ENCODE measurements at places on chromosomes 7 and 10.

GRCh38 chr10:13913897-13914296 lies 327.1 kb downstream of the PRPF18 start:
- no peak for DNase-seq

GRCh38 chr7:88165697-88166096 lies 54.1 kb downstream of the SRI start:
- DNase-seq, result no peak

DNA sequence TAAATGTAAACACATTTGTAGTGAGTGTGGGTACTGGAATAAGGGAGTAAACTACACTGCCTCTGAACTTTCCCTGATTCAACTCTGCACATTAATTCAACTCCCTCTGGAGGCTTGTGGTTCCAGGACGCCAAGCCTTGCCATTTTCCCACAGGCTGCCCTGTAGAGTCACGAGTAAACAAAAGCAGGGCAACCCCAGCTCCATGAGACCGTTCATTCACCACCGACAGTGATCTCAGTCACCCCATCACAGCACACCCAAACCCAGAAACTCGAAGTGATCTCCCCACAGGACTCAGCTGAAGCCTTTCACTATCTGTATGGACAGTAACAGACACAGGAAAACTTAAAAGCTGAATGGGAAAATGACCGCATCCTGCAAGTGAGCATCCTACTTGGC lies 218.8 kb upstream of the FRMD4A start:
- no peak for DNase-seq

DNA sequence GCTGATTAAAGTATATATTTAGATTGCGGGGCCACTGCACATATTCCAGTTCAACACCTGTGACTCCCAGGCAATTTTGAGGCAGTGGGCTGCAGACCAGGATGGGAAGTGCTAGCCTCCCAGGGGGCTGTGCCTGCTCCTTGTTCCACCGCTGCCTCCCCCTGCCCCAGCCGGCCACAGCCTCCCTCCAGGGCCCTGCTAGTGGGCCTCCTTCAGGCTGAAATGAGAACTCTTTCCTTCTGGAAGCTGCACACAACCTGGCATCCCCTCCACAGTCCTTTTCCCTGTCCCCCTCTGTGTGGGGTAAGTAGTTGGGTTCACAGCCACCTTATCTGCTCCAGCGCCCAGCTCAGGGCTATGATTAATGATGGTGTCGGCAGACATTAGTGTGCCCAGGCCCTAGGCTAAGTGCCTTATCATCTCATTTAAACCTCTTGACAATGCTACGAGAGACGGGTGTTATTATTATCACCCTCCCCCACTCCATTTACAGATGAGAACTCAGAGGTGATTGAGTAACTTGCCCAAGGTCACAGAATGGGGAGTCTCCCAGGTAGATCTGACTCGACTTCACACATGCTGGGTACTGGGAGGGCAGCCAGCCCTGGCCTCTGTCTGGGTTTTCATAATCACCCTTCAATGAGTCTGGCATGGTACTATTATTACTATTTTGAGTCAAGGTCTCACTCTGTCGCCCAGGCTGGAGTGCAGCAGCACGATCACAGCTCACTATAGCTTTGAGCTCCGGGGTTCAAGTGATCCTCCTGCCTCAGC lies 10.8 kb upstream of the SFRP5 start:
- DNase-seq, result no peak

DNA sequence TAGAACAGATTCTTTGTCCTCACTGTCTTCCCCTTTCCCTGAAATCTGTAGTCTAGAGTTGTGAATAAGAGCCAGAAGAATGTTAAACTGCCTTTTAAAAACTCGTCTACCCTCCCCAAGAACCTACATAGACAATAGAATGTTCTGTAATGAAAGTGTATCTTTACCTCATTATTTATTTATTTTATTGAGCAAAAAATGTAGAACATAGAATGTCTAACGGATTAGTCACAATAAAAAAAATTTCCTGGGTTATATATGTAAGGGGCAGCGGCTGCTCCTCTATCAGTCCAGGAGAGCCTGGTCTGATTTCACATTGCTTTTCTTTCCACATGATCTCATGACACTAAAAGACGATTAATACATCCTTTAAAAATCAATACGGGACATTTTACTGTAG lies 135.7 kb downstream of the SDK1 start:
- DNase-seq, result no peak

- no peak for DNase-seq
Measured at GRCh38 chr7:121547544-121548092, 151.5 kb upstream of the FAM3C start.

DNA sequence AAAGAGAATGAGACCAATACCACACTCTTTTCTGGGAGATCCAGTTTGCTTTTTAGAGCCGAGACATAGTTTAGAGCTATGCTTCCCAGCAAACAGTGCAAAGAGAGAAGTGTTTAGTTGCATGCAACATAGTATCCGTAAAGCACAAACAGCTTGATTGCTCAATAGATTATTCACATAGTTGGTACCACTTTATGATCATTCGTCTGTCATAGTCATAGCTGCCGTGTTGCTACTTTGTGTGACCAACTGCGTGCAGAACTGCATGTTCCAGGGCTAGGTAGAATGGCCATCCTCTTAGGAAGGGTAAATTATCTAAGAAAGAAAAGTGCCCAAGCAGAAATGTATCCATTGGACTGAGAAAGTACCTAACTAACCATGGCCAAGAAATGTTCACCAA lies 203.5 kb upstream of the DKK1 start:
- no peak for DNase-seq

DNA sequence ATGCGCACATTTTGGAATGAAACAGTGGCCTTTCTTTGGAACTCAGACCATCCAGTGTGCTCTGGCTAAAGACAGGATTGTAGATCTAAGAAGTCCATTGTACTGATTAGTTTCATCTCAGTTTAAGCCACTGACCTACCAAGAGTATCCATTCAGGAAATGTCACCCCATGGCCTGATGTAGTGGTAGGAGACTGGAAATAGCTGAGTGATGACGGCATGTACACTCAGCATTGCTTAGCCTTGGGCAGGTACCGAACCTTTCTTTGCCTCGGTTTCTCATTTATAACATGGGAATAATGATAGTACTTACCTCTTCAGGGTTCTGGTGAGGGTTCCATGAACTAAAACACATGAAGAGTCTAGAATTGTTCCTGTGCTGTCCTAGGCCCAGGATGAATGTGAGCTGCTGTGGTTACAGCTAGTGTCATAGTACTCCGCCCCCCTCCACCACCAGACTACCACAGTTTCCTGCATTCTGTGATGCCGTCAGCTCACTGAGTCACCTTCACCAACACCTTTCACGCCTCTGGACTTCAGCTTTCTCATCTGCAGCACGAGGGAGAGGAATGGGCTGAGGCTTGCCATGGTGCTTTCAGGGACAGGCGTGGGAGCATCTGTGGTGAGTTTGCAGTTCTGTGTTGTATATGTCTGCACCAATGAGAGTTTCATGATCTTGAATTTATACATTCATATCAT lies 484.0 kb upstream of the GALNT17 start:
- DNase-seq, result no peak

- no peak for DNase-seq
Measured at GRCh38 chr7:143243614-143244013, 19.6 kb upstream of the GSTK1 start.

DNA sequence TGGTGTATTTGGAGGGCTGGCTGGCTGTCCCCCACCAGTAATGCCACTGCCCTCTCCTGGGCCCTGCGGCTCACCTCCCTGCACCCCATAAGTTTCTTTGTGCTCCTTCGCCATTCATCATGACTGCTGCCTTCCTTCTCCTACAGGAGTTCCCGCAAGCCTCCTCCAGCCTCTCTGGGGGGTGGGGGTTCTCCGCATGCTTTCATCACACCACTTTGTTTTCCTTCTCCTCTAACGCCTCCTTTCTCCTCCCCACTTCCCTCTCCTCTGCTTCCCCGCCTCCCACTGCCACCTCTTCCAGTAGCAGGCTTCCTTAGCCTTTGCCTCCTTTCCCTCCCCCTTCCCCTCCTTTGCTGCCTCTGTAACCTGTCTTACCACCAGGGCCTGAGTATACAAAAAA lies 58.1 kb downstream of the PAX2 start:
- no peak for DNase-seq

Measured in BJ (cell line).